COLO829 (cell line): ENCODE measurements at places on chromosomes 3 and 15.

- no peak for DNase-seq
These were observed 20.5 kb upstream of the DCBLD2 start for GRCh38 chr3:98921957-98922356.

- DNase-seq = no peak
These were observed 67.0 kb downstream of the ISG20 start for GRCh38 chr15:88705769-88706165.

GRCh38 chr15:57259568-57260040 lies 116.7 kb upstream of the CGNL1 start:
- DNase-seq = no peak

DNA sequence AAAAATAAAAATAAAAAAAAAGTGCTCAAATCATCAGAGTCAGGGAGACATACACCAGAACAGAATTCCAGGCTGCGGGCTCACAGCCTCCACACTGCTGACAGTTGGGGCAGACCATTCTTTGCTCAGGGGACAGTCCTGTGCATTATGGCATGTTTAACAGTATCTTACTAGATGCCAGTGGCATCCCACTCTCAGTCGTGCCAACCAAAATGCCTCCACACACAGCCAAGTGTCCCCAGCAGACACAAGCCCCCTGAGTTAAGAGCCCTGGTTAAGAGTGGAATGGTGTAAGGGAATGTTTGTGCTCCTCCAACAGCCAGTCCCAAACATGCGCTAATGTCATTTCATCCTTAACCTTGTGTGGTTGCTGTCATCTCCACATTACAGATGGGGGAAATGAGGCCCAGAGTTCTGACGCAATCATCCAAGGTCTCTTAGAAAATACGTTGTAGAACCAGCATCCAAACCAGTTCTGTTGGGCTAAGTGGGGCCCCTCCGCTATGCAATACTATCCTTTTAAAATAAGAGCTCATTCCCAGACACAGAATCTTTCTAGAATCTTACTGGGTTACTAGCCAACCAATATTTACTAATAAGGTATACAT lies 26.0 kb downstream of the CFAP92 start:
- DNase-seq = no peak

DNA sequence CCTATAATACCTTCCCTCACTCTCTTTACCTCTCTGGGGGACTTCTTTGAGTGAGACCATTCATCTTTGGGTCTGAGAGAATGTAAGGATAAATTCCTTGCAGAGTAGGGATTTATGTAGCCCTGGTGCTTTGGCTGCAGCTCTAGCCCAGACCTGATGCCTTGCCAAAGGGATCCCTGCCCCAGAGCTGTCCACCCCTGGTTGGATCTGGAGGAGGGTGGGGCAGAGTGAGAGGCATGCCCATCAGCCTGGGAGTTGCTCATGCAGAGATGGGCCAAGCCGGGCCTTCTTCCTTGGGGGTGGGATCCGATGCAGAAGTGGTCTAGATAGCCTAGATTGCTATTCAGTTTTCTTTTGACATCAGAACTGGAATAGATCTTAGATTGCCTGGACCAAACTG lies 31.5 kb downstream of the RTP1 start:
- no peak for DNase-seq
